ENCODE measurements at places on chromosomes 16 and 17.

DNA sequence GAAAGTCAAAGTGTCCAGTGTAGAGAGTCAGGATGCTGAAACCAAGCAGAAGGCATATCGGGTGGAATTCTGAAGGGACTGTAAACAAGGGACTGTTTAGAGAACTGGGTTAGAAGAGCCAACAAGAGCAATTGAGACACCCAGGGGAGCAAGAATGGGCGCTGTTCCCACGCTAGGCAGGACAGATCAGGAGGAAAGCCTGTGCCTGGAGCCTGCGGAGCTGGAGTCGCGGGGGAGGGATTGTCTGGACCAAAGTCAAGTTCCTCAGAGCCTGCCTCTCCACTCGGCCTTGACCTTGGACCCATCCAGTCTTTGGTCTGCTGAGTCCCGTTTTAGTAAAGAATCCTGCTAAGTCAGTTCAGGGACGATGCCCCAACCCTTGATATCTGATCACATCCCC lies 14.7 kb upstream of the KLHL36 start:
- no peak for DNase-seq

GRCh38 chr16:83847371-83848225 lies 39.8 kb downstream of the HSBP1 start:
- DNase-seq, result no peak

DNA sequence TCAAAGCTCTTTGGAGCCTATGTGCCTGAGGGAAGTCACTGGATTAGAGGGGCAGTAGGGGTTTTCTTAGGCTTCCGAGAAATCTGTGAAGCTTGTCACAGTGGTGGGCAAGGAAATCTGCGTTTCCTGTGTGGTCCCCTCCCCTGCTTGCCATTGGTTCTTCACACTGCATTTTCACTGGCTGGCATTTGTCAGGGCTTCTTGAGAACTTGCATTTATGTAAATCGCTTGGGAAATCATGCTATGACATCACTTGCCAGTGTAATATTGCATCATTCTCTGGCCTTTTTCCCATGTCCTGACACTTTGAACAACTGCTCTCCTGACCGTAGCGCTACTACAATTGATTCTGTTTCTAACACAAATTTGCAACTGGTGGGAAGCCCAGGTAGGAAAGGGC lies 1.8 kb downstream of the CACNG3 start:
- no peak for DNase-seq

DNA sequence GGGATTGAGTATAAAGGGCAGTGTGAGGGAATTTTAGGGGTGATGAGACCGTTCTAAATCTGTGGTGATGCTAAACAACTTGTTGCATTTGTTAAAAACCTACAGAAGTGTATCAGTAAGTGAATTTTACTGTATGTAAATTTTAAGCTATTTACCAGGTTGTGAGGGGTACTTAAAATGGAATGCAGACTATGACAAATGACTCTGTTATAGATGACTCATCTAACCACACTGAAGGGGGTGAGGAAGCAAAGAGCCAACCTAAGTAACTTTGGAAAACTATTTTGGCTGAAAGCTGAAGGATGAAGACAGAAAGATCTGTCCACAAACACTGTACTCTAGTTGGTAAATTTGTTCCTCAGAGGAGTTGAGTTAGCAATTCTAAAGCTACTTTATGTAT lies 5.3 kb upstream of the MKS1 start:
- no peak for DNase-seq

DNA sequence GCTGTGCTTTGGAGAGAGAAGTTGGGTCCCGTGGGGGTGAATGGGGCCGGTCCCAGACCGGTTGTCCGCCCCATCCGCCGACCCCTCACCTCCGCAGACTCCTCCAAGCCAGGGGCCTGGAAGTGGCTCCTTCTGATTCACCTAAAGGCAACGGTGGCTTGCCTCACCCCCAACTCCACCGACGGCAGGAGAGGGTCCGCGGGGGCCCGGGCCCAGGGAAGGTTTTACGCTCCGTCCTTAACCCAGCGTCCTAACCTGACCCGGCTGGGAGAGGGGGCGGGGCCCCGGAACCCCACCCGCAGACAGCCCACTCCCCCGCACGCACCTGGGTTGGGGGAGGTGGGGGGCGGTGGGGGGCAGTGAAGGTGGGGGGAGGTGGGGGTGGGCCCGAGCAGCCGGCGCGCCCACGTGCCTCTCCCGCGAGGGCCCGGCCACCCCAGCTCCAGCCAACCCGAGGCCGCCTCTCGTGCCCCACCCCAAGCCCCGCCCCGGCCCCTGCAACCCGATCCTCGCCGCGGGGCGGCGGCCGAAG lies 12.7 kb upstream of the CD300A start:
- no peak for DNase-seq

DNA sequence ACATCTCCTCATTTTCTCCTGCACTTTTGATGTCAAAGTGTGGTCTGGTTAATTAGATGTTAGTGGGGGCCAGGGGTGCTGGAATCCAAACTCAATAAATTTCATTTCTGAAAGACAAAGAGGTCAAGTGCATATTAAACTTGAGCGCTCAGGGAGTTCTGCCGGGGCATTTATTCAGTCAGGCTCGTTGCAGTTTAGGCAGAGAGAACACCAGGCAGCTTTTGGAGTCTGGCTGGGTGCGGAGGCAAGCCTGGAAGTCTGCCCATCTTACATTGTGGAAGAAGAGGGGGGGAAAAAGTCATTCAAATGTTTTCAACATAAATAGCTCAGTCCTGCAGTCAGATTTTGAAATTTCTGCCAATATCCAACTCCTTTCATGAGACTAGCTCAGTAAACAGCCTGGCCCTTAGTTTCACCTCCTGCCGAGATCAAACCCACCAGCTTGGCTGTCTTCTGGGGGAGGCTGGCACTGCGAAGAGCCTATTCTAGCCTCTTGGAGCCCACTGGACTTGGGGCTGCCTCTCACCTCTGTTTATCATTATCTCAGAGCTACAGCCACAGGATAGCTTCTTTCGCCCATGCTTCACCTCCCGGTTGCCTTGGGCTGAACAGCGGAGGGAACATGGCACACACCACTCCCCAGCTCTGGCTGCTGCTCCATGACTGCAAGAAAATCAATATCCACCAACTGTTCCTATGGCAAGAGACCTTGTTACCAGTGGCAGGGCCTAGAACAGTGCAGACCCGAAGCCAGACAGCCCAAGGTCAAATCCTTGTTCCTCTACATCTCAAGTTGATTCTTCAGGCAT lies 177.4 kb upstream of the CDH5 start:
- DNase-seq, result peak; percentile 63

DNA sequence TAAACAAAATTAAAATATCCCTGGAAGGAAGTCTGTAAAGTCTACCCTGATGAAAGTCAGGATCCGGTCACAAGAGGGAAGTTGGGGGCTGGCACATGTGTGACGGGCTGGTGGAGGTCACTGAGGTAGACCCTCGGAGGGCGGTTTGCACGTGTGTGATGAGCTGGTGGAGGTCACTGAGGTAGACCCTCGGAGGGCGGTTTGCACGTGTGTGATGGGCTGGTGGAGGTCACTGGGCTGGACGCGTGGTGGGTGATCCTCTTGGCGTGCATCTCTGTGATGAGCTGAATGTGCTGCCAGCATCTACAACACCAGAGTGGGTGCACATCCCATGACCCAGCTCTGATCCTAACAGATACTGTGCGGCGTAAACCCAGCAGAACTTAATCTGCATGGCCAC lies 43.7 kb upstream of the METRNL start:
- no peak for DNase-seq

DNA sequence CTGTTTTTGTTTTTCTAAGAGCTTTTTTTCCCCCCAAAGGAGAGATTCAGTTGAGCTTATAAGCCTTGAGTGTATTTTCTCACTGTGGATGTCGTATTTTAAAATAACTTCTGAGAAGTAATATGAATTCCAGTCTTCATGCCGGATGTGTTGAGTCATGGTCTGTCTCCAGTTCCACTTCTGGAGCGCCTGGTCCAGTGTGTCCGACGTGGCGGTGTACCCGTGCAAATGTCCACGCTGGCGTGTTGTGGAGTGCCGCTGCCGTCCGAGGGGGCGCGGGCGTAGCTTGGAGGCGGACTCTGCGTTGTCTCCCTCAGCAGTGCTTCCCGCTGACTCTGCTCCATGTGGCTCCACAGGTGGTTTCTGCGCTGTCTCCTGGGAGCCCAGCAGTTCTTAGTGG lies 60.9 kb upstream of the ZNF750 start:
- no peak for DNase-seq

GRCh38 chr16:86215233-86215978 lies 294.9 kb upstream of the FOXF1 start:
- no peak for DNase-seq

DNA sequence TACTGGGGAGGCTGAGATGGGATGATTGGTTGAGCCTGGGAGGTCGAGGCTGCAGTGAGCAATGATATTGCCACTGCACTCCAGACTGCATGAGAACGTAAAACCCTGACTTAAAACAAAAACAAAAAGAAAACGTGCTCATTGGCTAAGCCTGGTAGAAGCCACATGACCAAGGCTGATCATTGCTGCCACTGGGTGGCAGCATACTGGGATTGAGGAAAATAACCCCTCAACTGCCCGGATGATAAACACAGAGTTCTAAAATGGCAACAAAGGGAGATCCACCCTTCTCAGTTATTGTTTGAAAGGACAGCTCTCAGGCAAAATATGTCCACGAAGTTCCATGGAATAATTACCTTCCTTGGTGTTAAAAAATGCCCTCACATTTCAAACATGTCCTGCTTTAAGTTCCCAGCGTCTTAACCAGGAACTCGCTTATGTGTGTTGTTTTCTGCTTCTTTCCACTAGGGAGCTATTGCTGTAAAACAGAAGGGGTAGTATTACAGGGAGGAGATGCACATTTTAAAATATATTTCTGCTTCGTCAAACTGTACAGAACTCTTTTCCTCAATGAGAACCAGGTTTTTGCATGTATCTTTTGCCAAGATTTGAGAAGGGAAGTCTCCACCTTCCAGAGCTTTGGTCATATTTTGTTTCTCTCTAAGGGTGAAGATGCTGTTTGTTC lies 675.3 kb downstream of the MAF start:
- DNase-seq, result no peak

GRCh38 chr16:23572394-23572793 lies 14.9 kb downstream of the UBFD1 start:
- no peak for DNase-seq

- DNase-seq, result no peak
Measured at GRCh38 chr16:70331588-70332358, 14.9 kb upstream of the DDX19A start.

- no peak for DNase-seq
Measured at GRCh38 chr16:73092236-73092781, 44.4 kb upstream of the ZFHX3 start.

- no peak for DNase-seq
Measured at GRCh38 chr17:77085926-77086432, 54.8 kb upstream of the SEC14L1 start.

DNA sequence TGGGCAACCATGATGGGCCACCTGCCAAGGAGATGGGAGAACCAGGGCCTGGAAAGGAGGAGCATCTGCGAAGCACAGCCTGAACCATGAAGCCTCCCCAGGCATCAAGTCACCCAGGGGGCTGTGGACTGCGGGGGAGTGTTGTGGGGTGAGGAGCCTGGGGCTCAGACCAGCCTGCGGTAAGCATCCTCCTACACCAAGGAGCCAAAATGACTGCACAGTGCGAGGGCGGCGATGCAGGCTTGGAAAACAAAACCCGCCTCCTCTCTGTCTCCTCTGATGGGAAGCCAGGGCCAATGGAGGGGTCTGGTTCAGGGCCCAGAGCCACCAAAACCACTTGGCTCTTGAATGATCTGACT lies 18.1 kb upstream of the MAF start:
- no peak for DNase-seq

DNA sequence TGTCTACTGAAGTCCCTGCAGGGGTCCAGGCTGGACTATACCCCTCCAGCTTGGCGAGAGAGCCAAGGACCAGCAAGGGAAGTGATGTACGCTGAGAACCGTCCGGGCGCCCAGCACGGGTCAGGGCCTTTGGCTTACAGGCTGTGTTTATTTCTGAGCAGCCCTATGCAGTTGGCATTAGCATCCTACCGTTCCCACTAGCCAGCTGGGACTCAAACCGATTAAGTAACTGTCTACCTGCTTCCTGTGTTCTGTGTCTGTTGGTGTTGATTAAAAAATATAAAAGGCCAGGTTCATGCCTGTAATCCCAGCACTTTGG lies 73.8 kb downstream of the CMIP start:
- DNase-seq, result no peak

- DNase-seq, result no peak
Measured at GRCh38 chr16:82657239-82657638, 30.5 kb downstream of the CDH13 start.

DNA sequence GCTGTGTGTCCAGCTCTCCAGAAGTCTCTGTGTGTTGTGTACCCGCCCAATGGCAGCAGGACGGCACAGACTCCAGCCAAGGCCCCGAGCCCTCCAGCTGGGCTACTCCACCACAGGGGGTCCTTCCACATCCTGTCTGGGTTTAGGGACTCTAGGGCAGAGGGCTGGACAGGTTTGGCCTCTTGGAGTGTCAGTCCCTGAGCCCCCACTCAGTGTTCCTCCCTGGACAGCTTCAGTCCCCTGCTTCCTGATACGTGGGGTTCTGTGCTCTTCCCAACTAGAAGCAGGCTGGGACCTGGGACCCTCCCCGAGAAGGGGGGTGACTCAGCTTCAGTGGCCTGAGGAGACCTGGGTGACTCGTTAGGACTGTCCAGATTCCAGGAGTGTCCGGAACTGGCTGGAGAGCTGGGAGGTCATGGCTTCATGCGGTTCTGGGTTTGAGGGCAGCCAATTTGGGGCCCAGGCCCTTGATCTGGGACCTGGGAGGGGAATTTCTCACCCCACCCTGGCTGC lies 4.2 kb downstream of the CDK3 start:
- no peak for DNase-seq

DNA sequence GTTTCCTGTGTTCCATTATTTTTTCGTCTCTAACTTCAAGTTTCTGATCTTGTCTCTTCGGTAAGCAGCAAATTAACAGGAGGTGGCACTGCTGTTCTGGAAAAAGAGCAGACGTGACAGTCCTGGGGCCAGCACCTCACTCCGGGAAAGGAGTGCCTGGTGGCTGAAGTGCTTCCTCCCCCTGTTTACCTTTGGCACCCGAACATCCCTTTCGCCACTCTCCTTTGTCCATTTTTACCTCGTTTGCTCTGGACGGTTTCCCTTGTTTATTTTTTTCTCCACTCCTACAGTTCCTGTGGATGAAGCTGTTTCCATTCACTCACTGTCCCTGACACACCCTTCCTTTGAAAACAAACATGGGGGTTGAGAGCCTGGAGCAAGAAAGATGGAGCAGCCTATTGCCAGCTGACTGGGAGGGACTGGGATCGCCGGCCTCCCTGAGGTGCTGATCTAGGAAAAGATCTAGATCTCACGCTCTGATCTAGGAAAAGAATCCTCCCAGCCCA lies 12.6 kb downstream of the SAP30BP start:
- no peak for DNase-seq
